ENCODE measurements at places on chromosomes 5 and 9.
A peak's percentile ranks its signal among the peaks of the same experiment; 100 is the strongest.

- no peak for DNase-seq
These were observed 63.3 kb upstream of the DAPK1 start for GRCh38 chr9:87434366-87434765.

GRCh38 chr5:128174951-128175350 is 91.4 kb downstream of the SLC12A2 start:
- no peak for DNase-seq

GRCh38 chr9:34154057-34154456 is 24.8 kb upstream of the UBAP1 start:
- DNase-seq, result no peak

DNA sequence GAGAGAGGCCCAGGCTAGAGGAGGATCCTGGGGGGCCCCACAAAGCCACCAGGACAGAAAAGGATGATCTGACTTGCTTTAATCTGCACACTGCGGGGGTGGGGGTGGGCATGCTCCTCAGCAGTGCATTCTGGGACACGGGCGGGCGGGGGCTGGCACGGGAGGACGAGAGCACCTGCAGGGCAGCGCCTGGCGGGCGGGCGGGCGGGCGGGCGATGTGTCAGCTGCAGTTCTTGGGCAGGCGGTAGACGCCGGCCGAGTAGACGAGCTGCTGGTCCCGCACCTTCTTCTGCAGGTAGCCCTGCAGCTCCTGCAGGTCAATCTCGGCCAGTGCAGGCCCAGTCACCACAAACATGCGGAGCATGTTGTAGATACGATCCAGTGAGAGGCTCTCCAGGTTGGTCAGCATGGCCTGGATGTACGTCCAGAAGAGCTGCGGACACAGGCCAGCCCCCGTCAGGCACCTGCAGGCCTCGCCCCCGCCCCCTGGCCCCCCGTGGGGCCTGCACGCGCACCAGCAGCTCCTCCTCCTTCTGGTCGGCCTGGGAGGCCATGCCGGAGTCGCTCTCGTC is 3.0 kb upstream of the TMEM210 start:
- DNase-seq, result no peak

DNA sequence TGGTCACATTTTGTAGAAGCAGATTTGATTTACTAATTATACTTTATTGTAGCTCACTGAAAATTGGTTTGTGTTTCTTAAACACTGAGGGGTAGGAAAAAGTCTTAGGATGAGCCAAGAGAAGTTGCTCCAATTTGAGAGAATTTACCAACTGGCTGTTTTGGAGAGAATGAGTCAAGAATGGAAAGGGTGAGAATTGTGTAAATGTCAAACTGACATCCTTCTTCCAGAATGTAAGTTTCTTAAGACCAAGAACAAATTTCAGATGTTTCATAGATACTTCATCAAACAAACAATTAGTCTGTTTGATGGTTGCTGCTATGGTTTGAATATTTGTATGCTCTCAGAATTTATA is 106.2 kb upstream of the TXNDC8 start:
- no peak for DNase-seq

- DNase-seq, result no peak
These were observed 29.2 kb upstream of the ECM2 start for GRCh38 chr9:92564982-92565381.

GRCh38 chr9:100309992-100310391 is 42.8 kb downstream of the TEX10 start:
- no peak for DNase-seq

- peak; percentile 25 for DNase-seq
These were observed 695 bp upstream of the ANXA6 start for GRCh38 chr5:151158287-151158661.

DNA sequence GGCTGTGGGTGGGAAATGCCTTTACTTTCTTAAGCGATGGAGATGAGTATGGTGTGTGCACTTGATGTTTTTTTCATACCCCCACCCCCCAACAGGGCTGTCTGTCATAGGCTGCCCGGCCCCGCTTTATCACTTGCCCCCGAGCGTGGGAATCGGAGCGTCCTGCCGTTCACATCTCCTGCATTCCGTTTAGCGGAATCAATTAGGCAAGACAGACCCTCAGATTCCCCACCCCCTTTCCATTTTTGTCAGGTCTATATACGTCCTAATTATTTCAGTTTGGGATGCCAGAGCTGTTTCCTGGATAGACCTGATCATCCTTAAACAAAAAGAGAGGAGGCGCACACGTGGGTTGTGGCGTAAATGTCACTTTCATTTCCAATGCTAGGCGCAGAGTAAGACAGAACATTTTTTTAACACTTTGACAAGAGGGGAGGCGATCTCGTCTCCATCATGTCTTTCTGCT is 217.2 kb downstream of the MEF2C start:
- DNase-seq, result no peak

DNA sequence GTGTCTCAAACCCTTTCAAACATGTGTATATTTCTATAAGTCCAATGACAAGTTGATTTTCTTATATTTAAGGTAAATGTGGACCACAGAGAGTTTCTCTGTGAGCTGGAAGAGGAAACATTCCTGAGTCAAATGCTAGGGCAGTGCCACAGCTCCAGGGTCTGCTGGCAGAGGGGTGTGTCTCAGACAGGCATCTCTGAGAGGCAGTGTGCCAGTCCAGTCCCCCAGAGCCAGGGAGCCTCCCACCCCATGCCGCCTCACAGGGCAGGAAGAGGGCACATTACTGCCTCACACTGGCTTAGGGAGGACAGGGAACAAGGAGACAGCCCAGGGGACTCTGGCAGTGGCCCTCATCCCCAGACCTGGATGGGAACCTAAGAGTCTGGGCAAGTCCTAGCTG is 120.2 kb downstream of the TENT4A start:
- DNase-seq, result no peak

- no peak for DNase-seq
These were observed 247.7 kb upstream of the ADRA1B start for GRCh38 chr5:159668556-159668955.

DNA sequence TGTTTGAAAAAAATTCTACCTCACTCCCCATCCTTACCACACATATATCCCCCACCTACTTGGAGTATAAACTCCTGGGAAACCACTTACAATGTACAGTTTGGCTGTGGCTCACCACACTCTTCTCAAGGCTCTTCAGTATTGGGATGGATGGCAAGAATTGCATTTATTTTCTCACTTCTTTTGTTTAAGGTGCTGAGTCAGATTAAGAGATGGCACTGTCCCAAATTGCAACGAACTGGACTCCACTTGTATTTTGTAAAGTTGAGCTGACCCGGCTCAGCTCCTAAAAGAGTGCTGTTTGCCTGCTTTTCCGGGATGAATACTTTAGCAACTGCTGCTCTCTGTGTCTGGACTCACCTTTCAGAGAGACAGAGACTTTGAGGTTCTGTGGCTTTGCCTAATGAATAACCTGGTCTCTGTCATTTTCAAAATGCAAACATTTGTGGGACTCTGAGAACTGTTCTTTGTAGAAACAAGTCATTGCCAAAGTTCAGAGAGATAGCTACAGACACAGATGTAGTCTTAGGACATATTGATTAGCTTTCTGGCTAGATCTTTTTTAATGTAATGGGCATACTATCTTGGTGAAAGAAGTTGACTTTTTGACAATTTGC is 42.2 kb downstream of the PPP2R2B start:
- no peak for DNase-seq

GRCh38 chr5:10527281-10527950 is 36.5 kb upstream of the ANKRD33B start:
- DNase-seq, result no peak

DNA sequence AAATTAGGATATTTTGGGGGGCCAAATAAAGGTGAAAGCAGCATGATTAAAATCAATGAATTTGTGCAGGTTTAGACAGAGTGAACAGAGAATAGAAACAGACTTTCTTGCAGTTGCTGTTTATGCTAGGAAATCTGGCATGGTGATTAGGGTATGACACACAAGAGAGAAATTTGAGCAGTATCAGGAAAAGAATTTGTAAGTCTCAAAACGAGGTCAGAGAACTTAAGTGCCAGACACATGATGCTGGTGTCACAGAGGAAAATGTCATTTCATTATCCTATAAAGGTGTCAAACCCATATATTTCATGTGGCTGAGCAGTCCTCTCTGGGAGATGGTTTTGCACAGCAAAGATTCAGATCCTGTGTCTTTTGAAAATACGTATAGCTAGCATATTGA is 15.7 kb downstream of the LVRN start:
- DNase-seq, result no peak

GRCh38 chr5:74943905-74944304 is 77.7 kb upstream of the FAM169A start:
- DNase-seq, result no peak

- DNase-seq, result no peak
These were observed 215.5 kb downstream of the TMEM167A start for GRCh38 chr5:82861701-82862100.

DNA sequence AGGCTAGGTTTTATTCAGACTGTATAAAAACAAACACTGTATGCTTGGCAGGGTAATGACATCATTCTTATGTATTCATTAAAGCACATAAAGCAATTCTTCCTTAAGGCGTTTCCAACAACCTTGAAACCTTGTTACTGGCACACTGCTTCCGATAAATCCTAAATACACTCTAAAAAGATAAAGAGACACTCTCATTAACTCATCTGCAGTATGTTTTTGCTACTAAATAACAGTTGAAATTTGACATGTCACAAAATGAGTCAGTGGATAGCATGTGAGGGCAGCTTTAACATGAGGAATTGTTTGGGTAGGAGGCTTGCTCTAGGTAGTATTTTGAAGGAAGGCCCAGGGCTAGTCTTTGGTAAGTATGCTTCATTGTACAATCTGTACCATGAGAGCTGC is 13.7 kb downstream of the YIPF5 start:
- DNase-seq, result no peak

- DNase-seq, result no peak
These were observed 599 bp downstream of the RAD1 start for GRCh38 chr5:34914671-34915138.

DNA sequence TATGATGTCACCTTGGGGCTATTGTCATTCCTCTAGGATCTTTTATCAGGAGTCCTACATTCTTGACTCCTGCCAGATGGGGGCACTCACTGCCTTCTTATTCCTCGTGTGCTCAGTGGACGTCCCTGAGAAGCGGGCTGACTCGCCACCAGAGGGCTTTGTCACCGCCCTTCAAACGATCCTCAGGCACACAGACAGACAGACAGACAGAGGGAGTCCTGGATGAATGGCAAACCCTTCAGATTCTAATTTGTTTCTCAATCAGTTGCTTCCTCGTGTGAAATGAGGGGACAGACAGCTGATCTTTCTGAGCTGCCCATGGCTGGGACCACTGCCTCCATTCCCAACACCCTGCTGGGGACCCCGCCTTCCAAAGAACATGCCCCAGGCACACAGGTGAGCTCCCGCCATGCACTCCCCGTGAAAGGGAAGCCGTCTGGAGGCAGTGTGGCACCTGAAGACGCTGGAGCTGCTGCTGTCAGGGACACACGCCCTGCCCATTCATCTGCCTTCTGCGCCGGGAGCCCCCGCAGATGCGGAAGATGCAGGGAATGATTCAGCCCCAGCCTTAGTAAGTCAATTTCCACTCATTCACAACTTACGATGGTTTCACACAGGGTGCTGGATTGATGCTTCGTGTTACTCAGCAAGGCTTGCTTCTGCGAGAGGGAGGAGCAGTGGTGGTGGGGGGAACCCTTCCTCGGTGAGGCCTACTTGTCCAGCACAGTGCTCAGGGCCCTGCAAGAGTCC is 24.9 kb upstream of the SH3PXD2B start:
- peak; percentile 29 for DNase-seq
